HT1080 (cell line): ENCODE measurements at places on chromosomes 12 and 14. TPM values are rescaled to one million over a fixed set of nuclear protein-coding genes. Genes with fewer than 3 reads are reported as not detected.

Gene NYNRIN
- 0.03 and 0.05 TPM in 2 replicates for total RNA-seq

Gene YY1
- 50.4 and 53.5 TPM in 2 replicates for total RNA-seq

Gene IL25
- total RNA-seq = not detected in 2 replicates

Gene GMFB
- total RNA-seq = 132 and 134 TPM in 2 replicates

Gene SOAT2
- not detected in 2 replicates for total RNA-seq

Gene SMIM41
- not detected in 2 replicates for total RNA-seq

Gene KCNJ8
- total RNA-seq = 1.6 and 2.0 TPM in 2 replicates

Gene KRT7
- 4.9 and 5.1 TPM in 2 replicates for total RNA-seq

Gene KRR1
- 105 and 107 TPM in 2 replicates for total RNA-seq

Gene SERPINA6
- total RNA-seq = 0.51 TPM in 1 of 2 replicates, not detected in the other

Gene PLD4
- total RNA-seq = 0.02 and 0.10 TPM in 2 replicates

Gene KRT71
- not detected in 2 replicates for total RNA-seq

Gene TMEM132C
- not detected in 2 replicates for total RNA-seq

Gene WSCD2
- total RNA-seq = not detected in 2 replicates

Gene DLK1
- total RNA-seq = not detected in 2 replicates

Gene CYP27B1
- 0.17 and 0.19 TPM in 2 replicates for total RNA-seq

Gene NXPH4
- 11.9 and 17.1 TPM in 2 replicates for total RNA-seq

Gene B4GALNT3
- 0.27 and 0.50 TPM in 2 replicates for total RNA-seq

Gene MIPOL1
- total RNA-seq = 7.7 and 8.1 TPM in 2 replicates

Gene DEGS2
- not detected in 2 replicates for total RNA-seq

Gene CLEC2A
- not detected in 2 replicates for total RNA-seq

Gene CD4
- total RNA-seq = 0.10 TPM in 1 of 2 replicates, not detected in the other

Gene GUCY2C
- total RNA-seq = 0.17 TPM in 1 of 2 replicates, not detected in the other

Gene GPR68
- total RNA-seq = 0.80 and 2.3 TPM in 2 replicates

Gene SLC6A12
- total RNA-seq = not detected in 2 replicates

Gene PTPRR
- 2.5 and 6.1 TPM in 2 replicates for total RNA-seq

Gene ALG10B
- total RNA-seq = 8.3 and 15.8 TPM in 2 replicates

Gene GRIP1
- total RNA-seq = 0.37 and 1.5 TPM in 2 replicates

Gene MIP
- not detected in 2 replicates for total RNA-seq

Gene FOXA1
- 2.7 and 3.2 TPM in 2 replicates for total RNA-seq

Gene PLA2G1B
- total RNA-seq = not detected in 2 replicates

Gene TSPAN11
- not detected in 2 replicates for total RNA-seq

Gene NEUROD4
- total RNA-seq = not detected in 2 replicates

Gene FLVCR2
- total RNA-seq = 0.67 and 0.85 TPM in 2 replicates

Gene FBRSL1
- 5.7 and 15.5 TPM in 2 replicates for total RNA-seq

Gene SERPINA3
- not detected in 2 replicates for total RNA-seq

Gene CHGA
- total RNA-seq = not detected in 2 replicates

Gene TEAD4
- 61.9 and 80.0 TPM in 2 replicates for total RNA-seq

Gene RPGRIP1
- not detected in 2 replicates for total RNA-seq

Gene CLEC4E
- not detected in 2 replicates for total RNA-seq
